Activated CD4-positive, alpha-beta T cell treated with anti-CD3 and anti-CD28 coated beads, Interleukin-10, Interleukin-2, amounts not matched to agents 100 ng/mL and 50 ng/mL, durations not matched to agents 16 hours and 8 hours (primary cell): ENCODE measurements at places on chromosomes 11 and 22.

DNA sequence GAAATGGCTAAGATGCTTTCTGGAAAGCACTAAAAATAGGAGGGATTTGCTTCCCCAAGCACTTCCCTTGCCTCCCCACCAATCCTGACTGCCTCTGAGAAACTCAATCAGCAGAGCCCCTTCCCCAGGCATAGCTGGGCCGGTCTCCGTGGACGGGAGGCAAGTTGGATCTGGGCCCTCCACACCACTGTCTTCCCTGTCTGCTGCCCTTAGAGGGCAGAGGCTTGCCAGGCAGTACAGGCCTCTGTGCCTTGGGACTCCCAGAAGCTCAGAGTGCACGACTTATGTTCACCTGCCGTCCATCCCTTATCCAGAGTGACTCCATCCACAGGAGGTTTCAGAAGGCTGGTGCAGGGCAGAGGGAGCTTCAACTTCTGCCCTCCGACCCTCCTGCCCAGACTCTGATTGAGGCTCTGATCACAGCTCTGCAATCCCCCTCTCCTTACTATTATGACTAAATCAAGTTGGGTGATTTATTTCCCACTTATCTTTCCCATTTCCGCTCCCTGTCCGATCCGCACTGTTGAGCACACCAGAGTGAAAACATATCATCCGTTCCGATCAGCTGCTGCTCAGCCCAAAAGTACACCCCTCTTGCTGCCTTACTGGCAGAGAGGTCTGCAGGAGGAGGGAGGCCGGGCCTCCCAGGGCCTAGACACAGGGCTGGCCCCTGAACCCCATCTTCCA, 71.8 kb downstream of the DSCAML1 start:
- no peak for DNase-seq

DNA sequence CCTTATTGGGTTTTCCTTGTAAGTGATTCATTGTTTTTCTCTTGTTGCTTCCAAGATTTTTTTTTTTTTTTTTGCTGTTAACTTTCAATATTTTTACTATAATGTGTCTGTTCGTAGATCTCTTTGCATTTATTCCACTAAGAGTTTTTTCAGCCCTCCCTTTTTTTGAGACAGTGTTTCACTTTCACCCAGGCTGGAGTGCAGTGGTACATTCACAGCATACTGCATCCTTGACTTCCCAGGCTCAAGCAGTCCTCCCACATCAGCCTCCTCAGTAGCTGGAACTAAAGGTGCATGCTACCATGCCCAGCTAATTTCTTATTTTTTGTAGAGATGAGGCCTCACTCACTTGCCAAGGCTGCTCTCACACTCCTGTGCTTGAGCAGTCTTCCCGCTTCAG, 1282.0 kb upstream of the CNTN5 start:
- no peak for DNase-seq

GRCh38 chr22:29806196-29806595, 31.9 kb downstream of the ASCC2 start:
- DNase-seq, result no peak

DNA sequence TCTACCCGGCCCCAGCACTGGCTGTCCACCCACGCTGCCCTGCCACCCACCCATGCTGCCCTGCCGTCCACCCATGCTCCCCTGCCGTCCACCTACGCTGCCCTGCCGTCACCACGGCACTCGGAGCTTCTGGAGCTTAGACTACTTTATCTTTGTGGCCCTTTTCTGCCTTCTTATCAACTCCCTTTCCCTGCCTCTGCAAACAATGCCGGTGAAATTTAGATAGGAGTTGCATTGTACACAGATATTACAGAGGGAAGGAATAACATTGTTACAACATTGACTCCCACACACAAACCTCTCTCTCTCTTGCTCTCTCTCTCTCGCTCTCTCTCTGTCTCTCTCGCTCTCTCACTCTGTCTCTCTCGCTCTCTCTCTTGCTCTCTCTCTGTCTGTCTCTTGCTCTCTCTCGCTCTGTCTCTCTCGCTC, 33.7 kb upstream of the BRSK2 start:
- DNase-seq, result no peak

DNA sequence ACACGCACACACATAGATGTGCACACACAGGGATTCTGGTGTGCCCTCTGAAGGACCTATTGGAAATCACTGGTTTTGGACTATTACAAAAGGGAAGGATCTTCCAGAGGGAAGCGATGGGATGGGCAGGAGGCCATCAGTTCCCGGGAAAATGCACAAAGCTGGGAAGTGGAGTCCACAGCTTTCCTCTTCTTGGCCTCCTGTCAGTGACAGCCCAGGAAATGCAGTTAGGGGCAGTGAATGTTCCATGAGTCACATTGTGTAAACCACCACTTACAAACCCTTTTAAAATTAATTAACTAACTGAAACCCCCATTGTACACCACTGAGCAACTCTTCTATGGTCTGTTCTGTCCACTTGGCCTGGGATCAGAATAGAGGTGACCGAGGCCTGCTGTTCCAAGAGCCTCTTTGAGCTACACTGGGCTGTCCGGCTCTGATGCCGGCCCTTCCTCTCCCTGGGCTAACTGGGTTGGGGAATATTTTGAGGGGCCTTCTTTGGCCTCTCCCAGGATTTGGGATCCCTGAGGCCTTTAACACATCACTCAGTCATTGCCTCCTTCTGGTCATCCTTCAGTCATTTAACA, 137.7 kb downstream of the FEZ1 start:
- DNase-seq, result no peak

DNA sequence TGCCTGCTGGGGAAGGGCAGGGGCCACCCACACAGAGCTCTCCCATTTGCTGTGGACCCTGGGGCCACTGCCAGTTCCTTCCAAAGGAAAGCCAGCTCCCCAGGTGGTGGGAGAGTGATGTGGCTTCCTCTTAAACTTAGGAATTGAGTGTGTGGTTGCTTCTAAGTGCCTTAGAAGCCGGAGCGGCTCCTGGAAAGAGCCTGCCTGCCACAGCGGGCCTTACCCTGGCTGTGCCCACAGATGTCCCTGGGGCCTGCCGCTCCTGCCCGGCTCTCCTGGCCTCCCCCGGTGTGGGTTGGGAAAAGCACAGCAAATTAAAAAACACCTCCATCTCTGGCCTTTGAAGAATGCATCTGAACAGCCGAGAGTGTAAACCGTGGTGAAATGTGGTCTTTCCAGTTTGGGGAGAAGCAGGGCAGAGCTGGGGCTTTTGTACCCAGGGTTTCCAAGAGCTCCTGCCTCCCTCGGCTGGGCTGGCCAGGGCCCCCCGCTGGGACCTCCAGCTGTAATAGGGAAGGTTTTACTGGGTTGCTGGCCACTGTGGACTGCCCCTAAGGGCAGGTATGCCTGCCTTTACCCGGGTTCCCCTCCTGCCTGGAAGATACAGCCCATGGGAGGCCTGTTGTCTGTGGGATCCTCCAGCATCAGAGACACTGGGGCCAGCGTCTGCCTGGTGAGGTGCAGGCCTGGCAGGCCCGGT, 30.2 kb downstream of the LRP5 start:
- DNase-seq, result no peak

DNA sequence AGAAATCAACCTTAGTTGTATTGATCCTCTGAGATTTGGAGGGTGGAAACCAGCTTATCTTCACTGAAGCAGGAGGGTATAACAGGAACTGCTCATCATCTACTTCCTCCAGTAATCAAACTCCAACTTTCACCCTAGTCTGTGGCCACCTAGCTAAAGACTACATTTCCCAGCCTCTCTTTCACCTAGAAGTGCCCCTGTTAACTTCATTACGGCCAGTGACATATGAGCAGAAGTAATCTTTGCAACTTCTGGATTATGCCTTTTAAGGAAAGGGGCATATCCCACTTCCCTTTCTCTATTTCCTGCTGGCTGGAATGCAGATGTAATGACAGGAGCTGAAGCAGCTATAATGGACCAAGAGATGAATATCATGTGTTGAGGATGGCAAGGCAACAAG, 7.6 kb upstream of the VPS37C start:
- no peak for DNase-seq

- peak; percentile 71 for DNase-seq
Measured at GRCh38 chr11:124961972-124962609, 8.1 kb downstream of the CCDC15 start.

DNA sequence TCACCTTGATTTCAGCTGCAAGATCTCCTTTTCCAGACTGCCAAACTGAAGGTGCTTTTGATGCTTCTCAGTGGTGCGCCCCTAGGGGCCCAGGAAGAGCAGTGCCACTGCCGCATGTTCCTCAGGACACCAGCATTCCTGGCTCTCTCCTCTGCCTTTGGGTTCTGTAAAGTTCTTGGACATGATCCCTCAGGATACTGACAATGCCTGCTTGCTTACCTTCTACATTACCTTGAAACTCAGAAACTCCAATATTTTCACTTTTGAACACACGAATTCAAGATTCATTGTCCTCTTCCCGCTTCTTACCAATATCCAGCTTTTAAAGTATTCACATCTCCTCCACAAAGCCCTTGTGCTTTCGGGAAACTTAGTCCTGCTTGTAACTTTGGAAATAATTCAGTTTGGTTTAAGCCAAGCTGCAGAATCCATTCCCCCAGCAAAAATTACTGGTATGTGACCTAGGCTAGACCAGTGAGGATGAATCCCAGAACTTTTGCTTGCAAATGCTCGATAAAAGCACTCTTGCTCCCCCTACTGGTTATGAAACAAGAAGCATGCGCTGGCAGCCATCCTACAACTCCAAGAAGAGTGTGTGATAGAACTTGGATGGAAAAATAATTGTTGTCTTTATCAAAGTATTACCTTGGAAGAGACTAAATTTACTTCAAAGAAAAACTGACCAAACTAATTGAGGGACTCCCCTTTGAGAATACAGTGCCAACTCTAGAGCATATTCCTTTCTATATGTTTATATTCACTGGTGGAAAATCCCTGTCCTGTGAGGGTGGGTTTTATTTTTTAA, 16.5 kb upstream of the OR5B21 start:
- peak; percentile 70 for DNase-seq

DNA sequence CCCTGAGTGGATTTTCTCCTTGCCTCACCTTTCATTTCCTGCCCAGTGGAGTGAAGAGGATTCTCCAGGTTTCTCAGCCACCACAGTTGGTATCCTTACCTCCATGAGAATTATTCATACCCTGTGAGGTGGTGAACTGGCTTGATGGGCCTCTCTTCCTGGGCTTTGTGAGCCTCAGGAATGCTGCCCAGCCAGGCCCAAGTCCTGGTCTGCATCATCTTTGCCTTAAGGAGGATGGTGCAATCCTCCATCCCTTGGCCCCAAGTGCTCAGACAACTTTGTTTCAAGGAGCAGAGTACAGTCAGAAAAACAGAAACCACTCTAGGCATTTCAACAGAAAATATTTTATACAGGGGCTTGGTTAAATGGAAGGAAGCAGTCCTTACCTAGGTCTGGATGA, 114.2 kb upstream of the CADM1 start:
- DNase-seq, result no peak

- no peak for DNase-seq
Measured at GRCh38 chr22:46274381-46274780, 6.6 kb downstream of the TTC38 start.

DNA sequence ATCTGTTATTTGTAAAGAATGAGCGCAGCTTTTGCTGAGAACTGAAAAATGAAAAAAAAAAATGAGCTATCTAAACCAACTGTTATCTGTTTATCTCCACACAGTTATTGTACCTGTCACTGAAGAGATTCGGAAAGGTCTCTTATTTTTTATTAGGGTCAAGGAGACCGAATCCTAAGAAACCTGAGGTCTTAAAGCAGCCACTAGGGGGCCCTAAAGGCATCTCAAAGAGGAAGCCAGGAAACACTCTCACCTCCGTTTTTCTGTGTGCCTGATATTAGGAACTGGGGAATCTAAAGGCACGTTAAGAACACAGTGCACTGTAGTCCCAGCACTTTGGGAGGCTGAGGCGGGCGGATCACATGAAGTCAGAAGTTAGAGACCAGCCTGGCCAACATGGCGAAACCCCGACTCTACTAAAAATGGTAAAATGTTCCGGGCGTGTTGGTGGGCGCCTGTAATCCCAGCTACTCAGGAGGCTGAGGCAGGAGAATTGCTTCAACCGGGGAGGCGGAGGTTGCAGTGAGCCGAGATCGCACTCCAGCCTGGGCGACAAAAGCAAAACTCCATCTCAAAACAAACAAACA, 3.5 kb upstream of the LARGE1 start:
- DNase-seq, result peak; percentile 53

- DNase-seq, result no peak
Measured at GRCh38 chr22:34036931-34037330, 116.7 kb upstream of the LARGE1 start.

GRCh38 chr11:47391711-47392432, 13.5 kb upstream of the SPI1 start:
- DNase-seq, result no peak

- no peak for DNase-seq
Measured at GRCh38 chr11:31814176-31814868, 3.2 kb upstream of the PAX6 start.

DNA sequence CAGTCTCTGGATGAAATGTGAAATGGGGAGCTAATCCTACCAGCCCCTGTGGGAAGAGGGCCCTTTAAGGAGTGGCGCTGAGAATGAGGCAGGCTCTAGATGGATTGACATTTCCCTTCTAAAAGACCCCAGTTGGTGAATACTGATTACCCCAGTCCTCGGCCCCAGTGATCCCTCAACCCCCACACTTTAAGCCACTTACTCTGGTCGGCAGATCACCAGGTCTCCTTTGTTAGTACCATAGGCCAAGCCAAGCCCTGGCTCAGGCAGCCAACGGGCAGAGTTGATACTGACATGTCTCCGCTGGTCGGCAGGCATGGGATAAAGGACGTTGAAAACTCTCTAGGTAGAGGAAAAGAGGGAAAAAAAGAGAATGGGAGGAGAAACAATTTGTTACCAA, 26.1 kb upstream of the CHRM4 start:
- no peak for DNase-seq

- no peak for DNase-seq
Measured at GRCh38 chr11:12683874-12684273, 9.7 kb downstream of the TEAD1 start.

DNA sequence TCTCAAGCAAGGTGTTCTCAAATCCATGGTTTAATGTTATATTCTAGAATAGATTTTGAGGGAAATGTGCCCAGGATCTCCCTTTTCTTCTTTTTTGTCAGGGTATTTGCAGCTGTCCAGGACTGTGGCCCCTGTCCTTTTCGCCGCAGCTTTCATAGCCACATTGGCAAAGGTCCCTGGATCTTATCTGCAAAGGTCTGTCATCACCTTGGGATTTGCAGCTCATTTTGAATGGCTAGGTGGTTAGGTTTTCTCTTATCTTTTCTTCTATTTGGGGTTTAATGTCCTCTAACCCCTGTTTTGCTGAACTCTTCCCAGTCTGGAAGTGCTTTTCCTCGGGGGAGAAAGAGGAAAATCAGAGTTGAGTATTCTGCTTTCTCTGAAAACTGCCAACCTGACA, 11.7 kb upstream of the C1QTNF4 start:
- no peak for DNase-seq

- no peak for DNase-seq
Measured at GRCh38 chr11:122038543-122038942, 77.5 kb downstream of the BLID start.

GRCh38 chr11:94835594-94835927, 67.4 kb downstream of the AMOTL1 start:
- no peak for DNase-seq

GRCh38 chr11:78572394-78572793, 2.3 kb downstream of the NARS2 start:
- DNase-seq, result no peak
